ENCODE measurements at places on chromosomes 6 and 20.

DNA sequence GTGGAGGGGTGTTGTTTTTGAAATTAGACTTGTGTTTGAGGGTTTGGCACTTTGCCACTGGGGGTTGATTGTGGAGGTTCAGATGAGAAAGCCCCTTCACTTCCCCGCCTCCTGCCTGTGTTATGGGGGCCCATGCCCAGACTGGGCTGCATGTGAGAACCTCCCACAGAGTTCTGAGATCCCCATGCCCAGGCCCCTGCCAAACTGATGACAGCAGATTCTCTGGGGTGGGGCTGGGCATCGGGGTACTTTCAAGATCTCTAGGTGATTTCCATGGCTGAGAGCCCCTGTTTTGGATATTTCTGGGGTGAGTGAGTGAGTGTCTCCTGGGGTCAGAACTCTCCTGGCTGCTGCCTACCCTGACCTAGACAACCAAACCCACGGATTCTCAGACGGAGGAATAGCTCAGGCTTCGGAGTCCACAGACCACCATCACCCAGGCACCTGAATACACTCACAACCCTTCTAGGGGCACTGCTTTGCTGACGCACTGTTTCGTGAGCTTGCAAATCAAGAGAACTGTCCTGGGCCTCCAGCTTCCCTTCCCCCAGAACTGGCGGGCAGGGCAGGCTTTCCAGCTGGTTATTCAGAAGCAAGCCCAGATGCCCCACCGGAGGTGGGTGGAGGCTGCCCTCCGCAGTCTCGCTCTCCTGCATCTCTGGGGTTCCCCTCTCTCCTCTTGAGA, 6.3 kb downstream of the BCAS1 start:
- no peak for DNase-seq

DNA sequence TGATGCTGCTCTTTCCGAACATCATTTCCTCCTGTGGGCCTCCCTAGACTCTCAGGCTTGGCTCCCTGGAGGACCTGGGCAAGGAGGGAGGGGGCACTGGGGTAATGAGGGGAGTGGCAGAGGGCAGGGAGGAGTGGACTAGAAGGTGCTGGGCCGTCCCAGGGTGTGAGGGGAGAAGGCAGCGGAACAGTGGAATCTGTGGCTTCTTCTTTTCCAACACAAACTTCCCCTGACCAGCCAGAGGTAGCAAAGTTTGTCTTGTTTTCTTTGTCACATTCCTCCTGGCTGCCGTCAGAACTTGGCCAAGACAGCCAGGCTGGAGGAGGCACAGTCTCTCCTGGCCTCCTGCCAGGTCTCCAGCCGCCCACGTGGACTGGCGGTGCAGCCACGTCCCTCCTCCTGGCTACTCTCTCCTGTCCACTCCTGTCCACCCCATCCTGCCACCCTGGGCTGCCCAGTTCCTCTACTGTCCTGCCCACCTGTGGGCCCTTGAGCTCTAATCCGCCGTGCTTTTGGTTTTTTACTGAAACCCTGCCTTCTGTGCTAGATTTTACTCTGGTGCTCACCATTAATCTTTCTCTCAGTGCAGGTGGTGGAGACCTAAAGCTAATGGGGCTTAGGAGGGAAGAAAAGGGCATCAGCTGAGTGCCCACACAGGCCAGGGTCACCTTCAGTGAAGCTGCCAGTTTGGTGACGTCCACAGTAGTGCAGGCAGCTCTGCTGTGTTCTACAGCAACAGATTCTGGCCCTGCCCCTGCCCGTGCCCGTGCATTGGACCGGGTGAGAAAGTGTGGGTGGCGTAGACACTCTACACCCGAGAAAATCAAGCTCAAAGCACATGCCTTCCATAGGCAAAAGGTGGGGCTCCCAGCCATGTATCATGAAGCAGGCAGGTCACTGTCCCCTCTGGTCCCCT, 2.8 kb upstream of the CDSN start:
- DNase-seq: no peak

- DNase-seq: no peak
Observed at GRCh38 chr20:7637184-7637583, 303.1 kb downstream of the HAO1 start.

DNA sequence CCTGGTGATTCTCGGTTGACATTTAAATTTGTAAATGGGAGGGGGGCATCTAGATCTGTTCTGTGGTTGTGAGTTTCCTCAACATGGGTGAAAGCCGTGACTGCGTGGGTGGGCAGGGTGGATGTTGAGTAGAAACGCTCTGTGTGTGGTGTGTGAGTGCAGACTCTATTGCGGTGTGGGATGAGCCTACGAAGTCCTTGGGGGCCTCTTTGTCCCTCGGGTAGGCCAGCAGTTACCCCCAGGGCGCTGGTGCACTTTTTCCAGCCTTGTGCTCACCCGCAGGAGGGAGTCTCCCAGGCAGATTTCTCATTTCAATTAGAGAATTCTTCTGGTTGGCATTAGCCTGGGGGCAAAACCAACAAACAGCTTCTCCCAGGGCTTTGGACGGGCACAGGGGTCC, 10.6 kb downstream of the TOX2 start:
- peak; percentile 12 for DNase-seq

DNA sequence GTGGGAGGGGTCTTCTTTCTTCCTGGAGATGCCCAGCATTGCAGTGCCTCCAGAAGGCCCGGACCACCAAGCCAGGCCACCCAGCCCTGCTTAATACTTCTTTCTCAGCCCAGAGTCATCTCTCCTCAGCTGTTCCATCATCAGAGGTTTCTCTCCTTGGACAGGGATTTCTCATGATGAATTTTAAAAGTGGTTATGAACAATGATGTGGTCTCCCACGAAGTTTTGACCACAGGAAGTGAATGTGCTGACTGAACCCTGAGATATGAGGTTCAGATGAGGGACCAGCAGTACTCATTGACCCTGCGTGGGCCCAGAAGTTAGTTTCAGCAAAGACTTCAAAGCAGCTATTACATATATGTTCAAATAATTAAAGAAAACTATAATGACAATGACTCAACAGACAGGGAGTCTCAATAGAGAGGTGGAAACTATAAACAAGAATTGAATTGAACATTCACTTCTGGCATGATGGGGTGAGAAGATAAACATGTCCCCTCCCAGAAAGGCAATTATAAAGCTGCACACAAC, 114.5 kb upstream of the SLC22A16 start:
- DNase-seq: no peak

- no peak for DNase-seq
Observed at GRCh38 chr6:3739311-3739897, 12.1 kb downstream of the PXDC1 start.

DNA sequence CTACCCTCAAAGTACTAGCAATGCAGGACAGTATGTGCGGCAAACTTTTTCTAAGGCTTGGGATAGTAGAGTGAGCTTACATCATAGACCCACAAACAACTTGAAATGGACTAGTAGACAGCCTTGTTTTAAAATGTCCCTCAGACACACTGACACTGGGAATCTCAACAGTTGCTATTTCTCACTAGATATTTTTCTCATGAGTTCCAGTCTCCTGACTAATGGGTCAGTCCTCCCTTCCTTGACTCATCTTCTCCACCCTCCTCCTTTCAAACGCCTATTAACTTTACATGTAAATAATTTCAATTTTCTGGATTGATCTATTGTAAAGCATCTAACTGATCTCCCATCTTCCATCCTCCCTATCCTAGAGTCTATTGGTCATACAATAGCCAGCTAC, 308.3 kb upstream of the PREP start:
- DNase-seq: no peak

DNA sequence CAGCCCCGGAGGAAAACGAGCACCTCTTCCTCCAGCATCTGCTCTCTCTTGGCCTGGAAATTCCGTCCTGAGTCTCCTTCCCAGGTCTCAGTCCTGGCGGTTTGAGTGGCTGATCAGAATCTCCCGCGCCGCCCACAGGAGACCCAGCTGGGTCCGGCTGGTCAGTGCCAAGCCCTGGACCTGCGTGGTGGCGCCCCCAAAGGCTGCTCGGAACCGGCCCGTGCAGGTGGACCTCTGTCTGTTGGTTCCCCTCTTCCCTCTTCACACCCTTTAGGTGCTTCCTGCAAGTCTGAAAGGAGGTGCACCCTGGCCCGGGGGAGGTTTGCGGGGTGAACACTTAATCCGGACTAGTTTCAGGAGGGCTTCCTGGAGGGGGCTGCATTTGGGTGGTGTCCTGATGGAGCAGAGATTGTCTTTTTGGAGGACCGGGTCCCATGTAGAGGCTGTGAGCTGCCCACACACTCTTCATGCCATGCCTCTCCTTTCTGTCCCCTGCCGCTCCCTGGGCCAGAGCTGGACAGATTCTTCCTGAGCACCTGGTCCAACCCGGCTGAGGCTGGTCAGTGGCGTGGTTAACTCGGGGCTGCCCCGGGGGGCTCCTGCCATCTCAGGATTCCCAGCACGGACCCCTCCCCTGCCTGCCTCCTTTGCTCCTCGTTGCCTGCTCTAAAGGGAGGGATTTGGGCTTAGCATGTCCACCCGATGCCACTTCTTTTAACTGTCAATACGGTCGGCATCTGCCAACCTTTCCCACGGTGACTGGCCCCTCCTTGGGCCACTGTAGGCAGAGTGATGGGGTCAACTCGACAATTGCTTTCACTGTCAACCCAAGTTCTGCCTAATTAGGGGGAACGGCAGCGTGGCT, 16.5 kb upstream of the BHLHE23 start:
- no peak for DNase-seq

DNA sequence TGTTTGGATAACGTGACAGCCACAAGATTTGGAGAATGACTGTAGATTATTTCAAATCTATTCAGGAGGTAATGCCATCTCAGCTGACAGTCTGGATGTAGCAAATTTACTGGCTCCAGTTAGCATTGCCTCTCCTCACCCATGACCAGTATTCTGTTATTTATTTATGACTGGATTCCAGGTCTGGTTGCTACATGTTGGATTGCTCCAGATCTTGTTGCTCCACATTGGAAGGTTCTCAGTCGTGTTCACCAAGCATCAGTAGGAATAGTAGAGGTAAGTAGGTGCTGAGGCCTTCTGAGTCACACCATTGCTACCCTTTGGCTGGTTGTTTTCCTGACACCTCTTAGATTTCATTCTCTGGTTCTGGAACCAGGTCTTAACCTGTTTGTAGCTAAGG, 69.5 kb upstream of the ELOVL5 start:
- DNase-seq: no peak

- DNase-seq: no peak
Observed at GRCh38 chr6:122696079-122696478, 83.4 kb upstream of the FABP7 start.

GRCh38 chr20:62460678-62461077, 15.1 kb downstream of the GATA5 start:
- DNase-seq: no peak

DNA sequence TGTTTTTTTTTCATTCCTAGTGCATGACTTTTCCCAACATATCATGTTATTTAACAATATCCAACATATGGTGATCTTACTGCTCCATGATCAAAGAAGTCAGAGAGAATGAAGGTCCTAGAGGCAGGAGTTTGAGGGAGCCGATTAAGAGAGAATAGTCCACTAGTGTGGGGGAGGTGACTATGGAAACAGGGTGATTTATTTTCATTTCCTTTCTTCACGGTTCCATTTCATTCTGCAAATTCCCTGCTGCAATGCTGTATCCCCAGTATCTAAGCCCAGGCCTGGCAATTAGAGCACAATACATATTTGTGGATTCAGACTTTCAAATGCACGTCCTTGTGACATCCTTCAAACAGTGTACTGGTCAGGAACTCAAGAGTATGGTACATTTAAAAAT, 91.4 kb downstream of the CD83 start:
- no peak for DNase-seq

GRCh38 chr6:39100358-39100757, 14.6 kb downstream of the SAYSD1 start:
- no peak for DNase-seq

DNA sequence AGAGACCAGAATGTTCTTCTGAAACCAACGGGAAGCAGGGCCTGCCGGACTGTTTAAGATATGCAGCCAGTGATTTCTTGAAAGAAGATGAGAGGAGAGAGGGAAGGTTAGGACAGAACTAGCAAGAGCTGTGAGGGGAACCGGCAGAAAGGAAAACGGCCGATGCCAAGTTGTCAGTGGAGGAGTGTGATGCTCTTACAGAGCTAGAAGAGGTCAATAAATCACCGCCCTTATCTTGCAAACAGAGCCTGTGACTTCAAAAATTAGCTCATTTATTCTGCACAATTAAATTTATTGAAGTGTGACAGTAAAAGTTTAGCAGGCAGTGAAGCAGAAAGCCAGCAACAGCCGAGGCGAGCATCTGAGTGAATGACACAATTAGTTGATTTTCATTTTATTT, 509.5 kb upstream of the ID4 start:
- DNase-seq: no peak

GRCh38 chr6:63807056-63807455, 171.5 kb downstream of the PHF3 start:
- no peak for DNase-seq

- no peak for DNase-seq
Observed at GRCh38 chr6:54958446-54958845, 111.9 kb downstream of the FAM83B start.

GRCh38 chr20:44025756-44026155, 111.1 kb downstream of the TOX2 start:
- no peak for DNase-seq

DNA sequence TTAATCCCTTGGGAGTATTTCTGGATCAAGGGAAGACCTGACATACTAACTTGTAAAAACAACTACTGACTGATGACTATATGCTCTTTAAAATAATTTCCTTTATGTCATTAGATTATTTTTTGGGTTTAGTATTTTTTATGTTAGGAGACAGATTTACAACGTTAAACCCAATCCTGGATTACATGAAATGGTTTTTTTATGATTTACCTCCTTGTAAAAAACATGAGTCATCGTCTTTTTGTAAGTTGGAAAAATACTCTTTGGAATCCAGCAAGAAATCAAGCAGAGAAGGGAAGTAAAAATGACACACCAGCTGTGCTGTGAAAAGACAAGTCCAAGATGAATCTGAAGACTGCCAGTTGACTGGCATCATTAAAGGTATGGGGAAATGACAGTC, 6.7 kb downstream of the STK4 start:
- no peak for DNase-seq

DNA sequence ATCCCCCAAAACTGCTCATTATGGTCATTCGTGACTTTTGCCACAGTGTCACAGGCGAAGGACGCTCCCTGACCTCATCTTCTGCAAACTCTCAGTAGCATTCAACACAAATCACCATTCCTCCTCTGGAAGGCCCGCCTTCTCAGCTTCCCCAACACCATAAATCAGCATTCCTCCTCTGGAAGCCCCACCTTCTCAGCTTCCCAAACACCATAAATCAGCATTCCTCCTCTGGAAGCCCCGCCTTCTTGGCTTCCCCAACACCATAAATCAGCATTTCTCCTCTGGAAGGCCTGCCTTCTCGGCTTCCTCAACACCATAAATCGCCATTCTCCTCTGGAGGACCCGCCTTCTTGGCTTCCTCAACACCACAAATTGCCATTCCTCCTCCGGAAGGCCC, 288.0 kb upstream of the AGPAT4 start:
- no peak for DNase-seq

DNA sequence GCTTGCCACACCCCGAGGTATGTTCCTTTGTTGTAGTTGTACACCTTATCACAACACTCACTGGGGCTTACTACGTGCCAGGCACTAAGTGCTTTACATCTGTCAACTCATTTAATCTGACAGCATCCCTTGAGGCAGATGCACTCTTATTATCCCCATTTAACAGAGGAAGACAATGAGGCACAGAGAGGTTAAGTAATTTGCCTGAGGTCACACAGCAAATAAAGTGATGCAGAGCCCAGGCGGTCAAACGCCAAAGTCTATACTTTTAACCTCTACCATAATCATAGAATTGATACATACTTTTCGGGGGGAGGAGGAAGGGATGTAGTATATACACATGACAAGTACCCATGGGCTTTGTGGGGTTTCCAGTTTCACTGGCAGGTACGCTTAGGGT, 37.7 kb downstream of the MDFI start:
- no peak for DNase-seq
